Stimulated activated CD8-positive, alpha-beta memory T cell treated with anti-CD3 and anti-CD28 coated beads, Interleukin-4, amount 100 ng/mL, for 4 hours (primary cell): ENCODE measurements at places on chromosomes 4 and X.

- no peak for DNase-seq
Observed at GRCh38 chr4:159027535-159027934, 75.3 kb upstream of the RAPGEF2 start.

- no peak for DNase-seq
Observed at GRCh38 chrX:13750204-13750603, 15.7 kb downstream of the OFD1 start.

DNA sequence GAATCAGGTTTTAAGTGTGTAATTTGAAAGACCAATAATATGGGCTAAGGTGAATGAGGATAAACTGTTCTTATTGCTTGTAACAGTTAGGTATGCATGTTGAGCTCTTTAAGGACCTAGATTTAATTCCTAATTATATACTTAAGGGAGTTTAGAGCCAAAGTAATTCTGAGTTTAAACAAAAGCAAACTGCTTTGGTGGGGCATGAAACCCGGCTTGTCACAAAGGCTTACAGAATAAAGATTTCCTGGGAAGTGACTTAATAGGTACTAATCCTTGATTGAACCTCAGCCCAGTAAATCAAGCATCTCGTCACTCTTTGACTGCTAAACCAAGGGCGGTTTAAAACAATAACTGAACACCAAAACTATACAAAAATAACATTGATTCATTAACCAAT, 1324.2 kb downstream of the RPA4 start:
- no peak for DNase-seq

GRCh38 chr4:82782626-82783345, 15.8 kb downstream of the SCD5 start:
- no peak for DNase-seq

DNA sequence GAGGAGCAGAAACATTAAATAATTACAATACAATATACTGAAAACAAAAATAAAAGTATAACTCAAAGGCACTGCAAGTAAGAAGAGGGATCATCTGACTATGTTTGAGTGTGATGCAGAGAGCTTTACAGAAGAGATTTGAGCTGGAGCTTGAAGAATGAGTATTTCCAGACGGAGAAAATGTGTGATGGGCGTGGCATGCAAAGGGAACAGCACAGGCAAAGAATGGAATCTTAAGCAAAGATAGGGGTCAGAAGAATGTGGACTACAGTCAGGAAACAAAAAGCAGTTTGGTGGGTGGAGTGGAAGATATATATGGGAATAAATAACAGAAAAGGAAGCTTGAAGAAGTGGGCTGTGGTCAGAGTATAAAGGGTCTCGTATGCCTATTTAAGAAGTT, 45.5 kb downstream of the OPHN1 start:
- no peak for DNase-seq

GRCh38 chrX:51257490-51257889, 75.1 kb upstream of the NUDT10 start:
- DNase-seq = no peak

- DNase-seq = no peak
Observed at GRCh38 chr4:144338148-144338547, 197.6 kb upstream of the GYPA start.

DNA sequence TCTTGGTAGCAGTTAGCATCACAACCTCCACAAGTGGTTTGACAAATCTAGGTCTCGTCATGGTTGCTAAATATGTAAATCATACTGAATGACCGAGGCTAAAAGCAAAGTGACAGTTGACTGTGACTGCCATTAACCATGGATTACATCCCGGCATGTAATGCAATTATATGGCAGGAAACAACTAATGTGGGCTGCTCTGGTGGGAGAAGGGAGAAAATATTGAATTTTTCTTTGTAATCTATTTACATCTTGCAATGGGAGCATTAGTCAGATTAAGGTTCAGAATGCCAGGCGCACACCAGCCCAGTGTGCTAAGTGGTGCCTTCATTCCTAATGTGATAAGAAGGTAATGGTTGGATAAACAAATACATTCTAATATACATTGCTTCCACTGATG, 35.8 kb downstream of the UNC5C start:
- DNase-seq = no peak

DNA sequence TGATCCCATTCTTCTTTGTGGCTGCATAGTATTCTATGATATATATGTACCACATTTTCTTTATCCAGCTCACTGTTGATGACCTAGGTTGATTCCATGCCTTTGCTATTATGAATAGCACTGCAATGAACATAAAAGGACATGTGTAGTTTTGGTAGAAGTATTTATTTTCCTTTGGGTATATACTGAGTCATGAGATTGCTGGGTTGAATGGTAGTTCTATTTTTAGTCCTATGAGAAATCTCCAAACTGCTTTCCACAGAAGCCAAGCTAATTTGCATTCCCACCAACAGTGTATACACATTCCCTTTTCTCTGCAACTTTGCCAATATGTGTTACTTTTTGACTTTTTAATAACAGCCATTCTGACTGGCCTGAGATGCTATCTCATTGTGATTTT, 278.3 kb downstream of the PCDH18 start:
- no peak for DNase-seq

DNA sequence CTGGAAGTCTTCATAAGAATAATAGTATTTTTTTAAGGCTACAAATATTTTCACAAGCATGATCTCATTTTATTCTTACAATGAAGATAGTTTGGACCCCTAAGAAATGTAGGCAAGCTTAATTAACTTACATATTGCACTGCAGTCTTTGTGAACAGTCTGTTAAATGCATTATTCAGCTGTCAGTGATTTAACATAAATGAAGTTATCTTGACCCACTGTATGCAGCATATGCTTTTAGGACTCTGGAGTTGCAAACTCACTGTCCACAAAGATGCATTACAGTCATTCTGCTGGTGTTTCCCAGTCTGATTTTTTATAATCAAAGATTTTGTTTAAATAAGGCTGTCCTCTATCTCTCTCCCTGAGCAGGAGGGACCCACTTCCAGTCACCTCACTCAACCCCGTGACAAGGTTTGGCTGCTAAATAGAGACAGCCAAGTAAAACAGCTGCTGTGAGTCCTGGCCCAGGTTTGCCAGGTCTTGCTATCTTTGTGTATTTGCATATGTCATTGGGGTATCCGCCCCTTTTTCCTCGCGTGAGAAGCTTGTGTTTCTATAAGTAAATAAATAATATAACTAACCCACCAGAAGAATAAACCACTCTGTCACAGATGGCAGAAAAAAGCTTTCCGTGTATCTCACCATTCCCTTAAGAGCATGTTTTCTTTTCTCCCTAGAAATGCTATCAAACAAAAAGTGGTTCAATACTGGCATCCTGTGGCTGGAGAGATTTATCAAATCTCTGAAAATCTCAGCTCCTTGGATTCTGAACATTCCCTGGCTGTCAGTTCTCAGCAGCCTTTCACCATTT, 67.0 kb downstream of the SLC7A11 start:
- no peak for DNase-seq

DNA sequence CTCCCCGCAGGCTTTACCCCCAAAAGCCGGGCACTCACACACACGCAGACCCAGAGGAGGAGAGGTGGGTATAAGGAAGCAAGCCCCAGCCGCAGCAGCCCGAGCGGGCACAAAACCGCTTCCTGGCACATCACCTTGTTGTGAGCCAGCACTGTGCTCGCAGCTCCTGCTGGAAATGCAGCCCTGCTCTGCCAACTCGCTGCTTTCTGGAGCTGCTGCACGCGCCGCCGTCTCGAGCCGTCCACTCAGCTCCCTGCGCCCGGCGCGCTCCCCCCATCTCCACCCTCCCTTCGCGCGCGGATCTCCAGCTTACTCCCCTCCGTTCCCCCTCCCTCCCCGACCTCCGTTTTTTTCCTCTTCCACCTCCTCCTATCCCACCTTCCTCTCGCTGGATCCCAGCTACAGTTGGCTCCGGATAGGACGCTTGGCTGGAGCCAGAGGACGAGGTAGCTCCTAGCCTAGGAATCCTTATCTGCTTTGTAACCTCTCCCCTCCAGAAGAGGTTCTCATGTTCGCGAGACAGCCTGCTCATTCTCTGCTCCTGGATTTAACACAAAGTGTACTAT, at the start of gene SPOCK3:
Gene SPOCK3 (minus strand): TSS at position 179 of the 566 bp plus-strand sequence.
- no peak for DNase-seq

DNA sequence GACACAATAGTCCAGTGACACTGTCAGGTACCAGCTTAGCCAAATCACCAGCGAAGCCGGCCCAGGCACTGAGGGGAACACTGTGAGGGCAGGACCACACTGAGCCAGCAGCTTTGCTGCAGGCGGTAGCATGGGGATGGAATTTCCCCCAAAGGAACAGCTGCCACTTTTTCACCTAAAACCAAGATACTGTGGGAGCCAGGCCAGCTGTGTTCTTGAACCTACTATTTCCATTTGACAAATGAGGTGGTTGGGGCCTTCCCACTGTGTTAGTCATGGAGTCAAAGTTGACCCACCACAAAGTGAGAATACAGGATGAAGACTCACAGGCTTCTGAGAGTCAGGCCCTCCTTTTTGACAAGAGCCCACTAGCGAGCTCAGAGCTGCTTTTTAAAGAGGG, 70.7 kb upstream of the SH3RF1 start:
- no peak for DNase-seq

DNA sequence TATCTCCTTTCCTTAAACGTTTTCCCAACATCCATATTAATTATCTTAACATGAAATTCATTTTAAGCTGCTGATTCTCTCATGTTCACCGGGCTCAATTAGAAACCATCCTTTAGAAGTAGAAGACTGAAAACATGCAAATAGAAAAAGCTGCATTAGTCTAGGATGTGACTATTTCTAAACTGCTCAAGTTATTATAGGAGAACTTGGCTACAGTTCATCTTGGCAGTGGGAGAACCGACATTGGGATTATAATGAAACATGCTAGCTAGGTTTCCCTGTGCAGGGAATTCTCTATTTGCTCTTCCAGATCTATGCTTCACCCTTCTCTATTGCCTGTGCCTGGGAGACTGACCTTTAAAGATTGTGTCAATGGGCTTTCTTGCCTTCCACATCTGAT, 151.0 kb upstream of the PPARGC1A start:
- no peak for DNase-seq

GRCh38 chrX:39841604-39842003, 256.2 kb downstream of the BCOR start:
- no peak for DNase-seq

GRCh38 chrX:47611926-47612325, 7.7 kb downstream of the SYN1 start:
- no peak for DNase-seq

DNA sequence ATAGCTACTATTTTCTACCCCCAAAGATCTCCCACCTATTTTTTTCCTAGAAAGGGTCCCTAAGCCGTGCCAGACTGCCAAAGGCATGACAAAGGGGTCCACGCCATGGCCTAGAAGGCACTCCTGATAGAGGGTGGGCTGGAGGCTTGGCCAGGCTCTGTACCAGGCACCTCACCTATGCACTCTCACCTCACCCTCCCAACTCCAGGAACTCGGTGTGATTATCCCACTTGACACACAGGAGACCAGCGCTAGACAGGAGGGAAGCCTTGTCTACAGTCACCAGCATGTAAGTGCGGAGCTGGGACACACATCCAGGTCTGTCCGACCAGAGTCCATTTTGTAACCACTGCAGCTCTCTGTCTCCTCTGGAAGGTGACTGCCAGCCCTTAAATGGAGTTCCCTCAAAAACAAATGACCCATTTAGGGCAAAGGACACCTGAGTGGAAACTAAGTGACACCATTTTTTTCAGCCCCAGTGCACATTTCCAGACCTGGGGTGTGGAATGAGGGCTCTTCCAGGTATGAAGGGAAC, 106.4 kb downstream of the RTL5 start:
- DNase-seq = no peak

DNA sequence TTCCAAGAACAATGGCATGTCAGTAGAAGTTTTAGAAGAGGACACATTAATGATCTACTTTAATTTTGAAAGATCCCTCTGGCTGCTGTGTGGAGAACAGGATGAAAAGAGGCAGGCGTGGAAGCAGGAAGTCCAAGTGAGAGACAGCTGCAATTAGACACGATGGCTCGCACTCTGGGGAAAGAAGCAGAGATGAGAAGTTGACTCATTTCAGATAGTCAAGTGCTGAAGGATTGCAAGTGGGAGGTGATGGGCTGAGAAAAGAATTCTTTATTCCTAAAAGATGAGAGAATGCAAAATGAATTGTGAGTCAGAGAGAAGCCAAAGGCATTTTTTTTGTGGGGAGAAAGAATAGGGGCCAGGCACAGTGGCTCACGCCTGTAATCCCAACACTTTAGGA, 16.5 kb downstream of the RXFP1 start:
- DNase-seq = no peak

GRCh38 chr4:187464573-187464972, 531.0 kb upstream of the ZFP42 start:
- DNase-seq = no peak

- no peak for DNase-seq
Observed at GRCh38 chr4:73593631-73594241, 26.5 kb downstream of the RASSF6 start.

DNA sequence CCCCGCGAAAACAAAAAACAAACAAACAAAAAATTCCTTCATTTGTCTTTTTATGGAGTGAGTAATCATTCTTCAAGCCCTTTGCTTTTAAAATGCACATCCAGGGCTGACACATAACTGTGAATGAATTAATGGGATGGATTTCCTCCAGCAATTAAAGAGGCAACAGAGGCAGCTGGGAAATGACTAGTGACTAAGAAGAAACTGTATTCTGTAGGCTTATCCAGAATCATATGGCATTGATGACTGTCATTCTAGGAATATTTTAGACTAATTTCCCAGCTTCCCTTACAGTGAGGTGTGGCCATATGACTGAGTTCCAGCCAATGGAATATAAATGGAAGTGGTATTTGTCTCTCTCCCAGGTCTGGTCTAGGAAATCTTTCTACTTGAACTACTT, 46.8 kb upstream of the PDE5A start:
- DNase-seq = no peak

DNA sequence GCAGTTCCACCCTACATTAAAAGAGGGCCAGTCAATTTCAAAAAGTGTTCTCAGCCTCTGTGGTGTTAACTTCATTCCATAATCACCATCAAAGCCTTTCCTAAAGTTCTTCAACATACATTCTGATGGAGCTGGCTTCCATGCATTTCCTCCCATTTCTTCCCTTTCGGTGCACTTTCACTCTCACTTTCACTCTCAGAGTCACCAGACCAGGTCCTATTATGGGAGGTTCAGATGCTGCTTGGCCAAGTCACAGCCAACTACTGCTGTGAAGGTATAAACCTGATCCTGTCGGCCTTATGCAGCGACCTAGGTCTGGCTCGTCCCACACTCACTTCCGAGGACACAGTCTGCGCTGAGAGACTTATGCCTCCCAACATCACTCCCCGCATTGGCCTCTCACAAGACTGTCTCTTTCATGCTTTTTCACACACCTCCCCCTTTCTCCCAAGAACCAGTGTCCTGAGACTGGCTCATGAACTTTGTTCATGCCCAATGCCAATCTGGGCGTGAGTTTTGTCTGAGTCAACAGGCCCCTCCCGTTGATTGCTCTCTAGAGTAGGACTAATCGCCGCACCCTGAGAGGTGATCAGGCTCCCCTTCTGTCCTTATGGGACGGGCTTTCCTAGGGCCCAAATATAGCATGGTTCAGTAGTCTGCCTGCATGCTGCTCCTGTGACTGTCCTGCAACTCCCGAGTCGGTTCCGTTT, 60.8 kb upstream of the XAGE1B start:
- no peak for DNase-seq

GRCh38 chrX:9204560-9204959, 170.6 kb upstream of the FAM9B start:
- DNase-seq = no peak
